ENCODE measurements at places on chromosomes 3 and 15. TPM values are rescaled to one million over a fixed set of nuclear protein-coding genes. Genes with fewer than 3 reads are reported as not detected.

DNA sequence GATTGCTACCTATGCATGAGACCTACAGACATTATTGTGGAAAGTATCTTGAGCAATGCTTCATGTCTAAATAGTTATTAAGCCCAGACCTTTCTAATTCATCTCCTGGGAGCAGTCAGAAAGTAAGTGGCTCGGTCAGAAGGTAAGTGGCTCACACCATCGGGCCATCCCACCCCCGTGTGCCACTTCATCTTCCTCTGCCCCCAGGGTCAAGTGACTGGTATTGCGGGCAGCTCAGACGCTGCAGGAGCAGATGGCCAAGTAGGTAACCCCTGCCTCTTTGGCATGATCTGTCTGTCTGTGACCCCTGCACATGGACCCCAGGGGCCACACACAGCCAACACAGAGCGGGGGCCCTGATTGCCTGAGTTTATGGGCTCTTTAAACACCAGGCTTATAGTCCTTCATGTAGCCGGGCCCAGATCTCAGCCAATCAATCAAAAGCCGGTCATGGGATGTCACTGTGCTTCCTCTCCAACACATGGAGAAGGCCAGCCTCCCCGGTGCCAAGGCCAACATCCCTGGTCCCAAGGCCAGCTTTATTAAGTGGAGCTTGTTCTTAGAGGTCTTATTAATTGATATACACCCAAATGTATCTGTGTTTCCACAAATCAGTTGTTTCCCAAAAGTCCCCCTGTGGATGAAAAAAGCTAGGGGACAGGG is 42.9 kb downstream of the LARP6 start:
- no peak for DNase-seq

DNA sequence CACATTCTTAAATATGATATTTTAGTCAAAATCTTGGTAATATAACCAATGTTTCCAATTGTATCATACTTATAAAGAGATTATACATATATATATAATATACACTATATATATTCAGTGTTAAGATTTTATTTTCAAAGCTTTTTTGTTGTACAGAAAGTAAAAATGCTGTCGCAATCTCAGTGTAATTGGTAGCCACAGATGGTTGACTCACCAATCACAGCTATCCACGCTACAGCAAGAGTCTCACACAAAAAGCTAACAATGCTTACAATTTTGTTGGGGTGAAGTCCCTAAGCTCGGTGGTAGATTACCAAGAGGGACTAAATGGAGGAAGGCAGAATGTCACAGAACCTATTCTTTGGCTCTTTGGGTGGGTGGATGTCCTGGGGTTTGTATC is 16.9 kb upstream of the CFAP161 start:
- DNase-seq: no peak

- no peak for DNase-seq
These were observed 7.5 kb downstream of the GOLIM4 start for GRCh38 chr3:168088106-168088720.

DNA sequence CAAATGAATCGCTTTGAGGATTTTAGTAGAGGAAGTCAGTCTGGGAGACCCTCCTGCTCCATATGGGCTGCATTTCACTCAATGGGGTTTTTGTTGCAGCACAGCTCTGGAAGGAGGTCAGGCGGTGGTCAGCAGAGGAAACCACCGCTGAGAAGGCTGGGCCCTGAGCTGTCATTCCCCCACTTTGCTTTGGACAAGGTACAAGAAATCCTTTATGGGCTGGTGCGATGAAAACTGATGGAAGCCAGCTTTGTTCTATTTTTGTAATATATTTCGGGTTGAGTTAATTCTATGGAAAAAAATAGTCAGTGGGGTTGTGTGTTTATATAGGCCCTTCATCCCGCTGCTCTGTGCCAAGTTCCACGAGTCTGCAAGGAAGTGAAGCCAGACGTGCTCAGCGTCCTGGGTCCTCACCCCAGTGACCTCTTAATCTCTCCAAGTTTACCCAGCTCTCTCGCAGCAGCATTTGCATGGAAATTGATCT is 157.1 kb upstream of the TMC3 start:
- DNase-seq: no peak

DNA sequence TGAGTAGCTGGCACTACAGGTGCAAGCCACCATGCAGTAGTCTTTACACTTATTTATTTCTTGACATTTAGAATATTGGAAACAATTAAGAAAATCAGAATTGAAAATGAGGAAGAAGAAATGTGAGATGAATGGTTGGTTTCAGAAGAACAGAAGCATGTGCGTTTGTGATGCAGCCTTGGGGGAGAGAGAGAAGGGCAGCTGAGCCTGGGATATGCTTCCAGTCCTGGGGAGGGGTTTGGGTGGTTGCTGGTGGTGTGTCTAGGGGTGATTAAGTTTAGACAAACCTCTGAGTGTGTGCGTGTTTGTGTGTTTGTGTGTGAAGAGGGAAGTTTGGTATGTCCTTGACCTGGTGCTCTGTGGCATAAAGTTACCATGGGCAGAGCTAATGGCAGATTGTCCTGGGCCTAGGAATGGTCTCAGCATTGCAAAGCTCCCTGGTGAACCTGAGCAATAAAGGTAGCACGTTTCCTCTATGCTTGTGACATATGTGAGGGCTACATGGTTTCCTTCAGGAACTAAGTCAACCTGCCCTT is 35.6 kb downstream of the CTSH start:
- no peak for DNase-seq

DNA sequence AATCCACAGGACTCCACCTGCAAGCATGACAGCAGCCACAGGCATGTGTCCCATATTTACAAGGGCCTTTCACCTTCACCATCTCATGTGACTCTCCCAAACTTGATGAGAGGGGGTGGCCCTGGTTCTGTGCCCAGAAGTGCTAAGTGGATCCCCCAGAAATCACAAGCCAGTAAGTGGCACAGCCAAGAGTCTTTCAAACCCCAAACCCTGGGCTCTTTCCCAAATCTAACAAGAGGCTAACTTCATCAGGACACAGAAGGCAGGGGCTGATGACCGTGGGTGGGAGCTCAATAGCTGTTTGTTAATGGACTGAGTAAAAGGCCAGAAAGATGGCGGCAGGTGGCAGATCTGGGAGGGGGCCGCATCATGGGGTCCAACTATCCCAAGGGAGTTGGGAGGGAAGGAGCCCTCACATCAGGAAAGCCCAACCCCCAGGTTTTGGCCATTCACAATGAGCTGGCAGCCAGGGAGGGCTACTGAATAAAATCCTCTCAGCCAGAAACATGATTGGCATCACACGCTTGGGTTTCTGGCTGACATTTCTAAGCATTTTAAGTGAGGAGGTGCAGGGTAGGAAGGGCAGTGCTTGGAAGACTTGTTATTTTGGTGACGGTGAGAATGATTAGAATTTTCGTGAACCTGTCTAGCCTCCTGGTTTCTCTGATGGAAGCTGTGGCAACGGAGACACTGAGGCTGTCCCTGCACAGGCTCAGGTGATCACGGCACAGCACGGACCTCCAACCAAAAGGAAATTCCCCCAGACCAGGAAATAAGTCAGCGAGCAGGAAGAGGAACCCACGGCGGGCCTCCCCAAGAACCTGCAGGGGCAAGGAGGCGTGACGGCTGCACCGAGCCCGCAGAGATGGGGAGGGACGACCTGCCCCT is 109.3 kb downstream of the OXNAD1 start:
- no peak for DNase-seq

GRCh38 chr3:102087236-102087635 is 237.9 kb downstream of the NFKBIZ start:
- no peak for DNase-seq

DNA sequence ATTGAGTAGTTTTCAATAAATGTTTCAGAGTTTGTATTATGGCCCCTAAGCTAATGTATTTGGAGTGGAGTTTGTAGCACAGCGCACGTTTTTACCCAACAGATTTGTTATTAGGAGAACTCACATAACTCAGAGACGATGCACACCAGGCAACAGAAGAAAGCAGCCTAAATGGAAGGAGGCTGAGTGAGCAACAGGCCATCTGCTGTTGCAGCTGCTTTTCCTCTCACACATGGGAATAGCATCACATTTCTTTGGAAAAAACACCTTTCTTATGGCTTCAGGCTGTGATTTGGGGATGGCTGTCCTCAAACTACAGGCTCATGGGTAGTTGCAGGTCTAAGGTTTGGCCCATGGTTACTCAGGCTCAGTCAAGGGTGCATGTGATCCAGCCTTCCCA is 469.3 kb upstream of the MCTP2 start:
- no peak for DNase-seq

ENTPD3 gene
- 13.9 TPM for total RNA-seq

KLHL40 gene
- total RNA-seq: not detected

All from sigmoid colon (tissue), 7 donors.